ENCODE measurements at places on chromosomes 5 and 9. TPM values are rescaled to one million over a fixed set of nuclear protein-coding genes. Genes with fewer than 3 reads are reported as not detected.

Gene MARCHF3
- 4.4 TPM for total RNA-seq

DNA sequence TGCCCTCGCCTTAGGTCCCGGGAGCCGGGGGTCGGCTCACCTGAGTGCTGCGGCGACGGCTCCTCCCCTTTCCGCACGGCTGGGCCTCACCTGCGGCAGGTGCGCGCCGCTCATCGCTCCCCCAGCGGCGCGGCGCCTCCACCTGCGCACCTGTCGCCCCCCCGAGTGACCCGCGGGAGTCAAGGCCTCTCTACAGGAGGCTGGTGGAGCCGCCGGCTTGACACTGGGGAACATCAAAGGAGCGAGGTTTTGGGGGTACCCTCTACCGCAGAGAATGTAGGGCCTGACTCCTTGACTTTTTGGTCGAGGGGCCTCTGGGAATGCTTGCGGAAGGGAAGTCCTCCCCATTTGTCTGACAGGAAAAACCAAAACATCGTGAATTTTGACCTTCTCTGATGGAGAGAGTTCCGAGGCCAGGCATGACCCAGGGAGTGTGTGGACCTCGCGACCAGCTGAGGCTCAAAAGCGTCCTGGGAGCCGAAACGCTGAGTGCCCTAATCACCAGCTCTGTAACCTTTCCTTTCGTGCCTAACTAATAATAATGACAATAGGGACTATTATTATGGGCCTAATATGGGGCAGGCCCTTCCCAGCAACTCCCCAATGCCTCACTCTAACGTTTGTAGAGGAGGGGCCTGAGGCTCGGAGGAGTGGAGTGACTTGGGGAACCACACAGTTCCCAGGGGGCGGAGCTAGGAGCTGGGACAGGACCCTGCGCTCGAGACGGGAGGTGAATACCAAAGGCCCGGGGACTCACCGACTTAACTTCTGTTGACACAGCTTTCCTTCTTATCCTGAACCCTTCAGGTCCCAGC, 714 bp upstream of the IER5L start:
- DNase-seq = no peak

Gene INSL6
- total RNA-seq = not detected

DNA sequence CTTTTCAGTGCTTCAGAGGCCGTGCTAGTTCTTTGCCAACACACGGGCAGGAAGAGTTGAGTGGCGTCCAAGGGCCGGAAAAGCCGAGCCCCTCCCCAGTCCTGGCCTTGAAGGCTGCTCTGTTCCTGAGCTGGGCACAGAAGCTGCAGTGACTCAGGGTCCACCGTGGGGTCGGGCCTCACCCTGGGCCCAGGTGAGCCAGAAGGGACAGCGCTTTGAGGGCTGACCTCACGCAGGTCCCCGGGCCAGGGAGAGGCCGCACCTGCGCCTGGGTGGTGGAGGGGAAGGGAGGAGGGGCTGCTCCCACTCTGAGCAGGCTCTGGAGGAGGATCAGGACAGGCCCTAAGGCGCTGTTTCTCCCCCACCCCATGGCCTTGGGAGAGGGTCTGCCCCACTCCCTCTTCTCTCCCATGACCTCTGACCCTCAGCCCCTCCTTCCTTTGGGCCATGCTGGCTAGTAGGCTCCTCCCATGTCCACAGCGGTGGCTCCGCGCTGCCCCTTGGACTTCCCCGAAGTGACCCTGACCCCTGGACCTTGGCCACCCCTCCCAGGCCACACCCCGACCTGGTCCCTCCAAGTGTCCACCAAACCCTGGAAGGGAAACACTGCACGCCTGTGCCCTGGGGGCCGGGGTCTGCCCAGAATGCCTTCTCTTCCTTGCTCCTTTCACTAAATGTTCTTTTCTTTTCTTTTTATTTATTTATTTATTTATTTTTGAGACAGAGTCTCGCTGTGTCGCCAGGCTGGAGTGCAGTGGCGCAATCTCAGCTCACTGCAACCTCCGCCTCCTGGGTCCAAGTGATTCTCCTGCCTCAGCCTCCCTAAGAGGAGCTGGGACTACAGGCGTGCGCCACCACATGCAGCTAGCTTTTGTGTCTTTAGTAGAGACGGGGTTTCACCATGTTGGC, 19.7 kb upstream of the SLC6A19 start:
- DNase-seq = no peak

- DNase-seq = no peak
These were observed 161.8 kb upstream of the VLDLR start for GRCh38 chr9:2459756-2460155.

DNA sequence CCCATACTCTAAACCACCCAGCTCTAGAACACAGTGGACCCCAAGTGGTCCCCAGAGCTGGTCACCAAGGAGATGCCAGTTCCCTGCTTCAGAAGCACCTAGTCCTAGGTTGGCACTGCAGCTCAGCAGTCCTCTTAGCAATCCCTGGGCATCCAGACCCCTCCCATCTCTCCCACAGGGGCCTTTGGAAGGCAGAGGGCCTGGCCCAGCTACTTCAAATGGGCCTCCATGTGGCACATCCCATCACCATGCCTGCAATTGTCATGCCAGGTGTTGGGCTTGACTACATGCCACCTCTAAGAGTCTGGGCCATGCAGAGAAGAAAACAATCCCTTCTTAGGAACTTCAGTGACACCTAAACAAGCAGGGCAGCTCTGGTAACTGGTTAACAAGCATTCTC, 14.1 kb downstream of the MACROH2A1 start:
- no peak for DNase-seq

- DNase-seq = no peak
These were observed 175.3 kb downstream of the GDNF start for GRCh38 chr5:37664551-37664950.

Gene COMMD10
- total RNA-seq = 22.1 TPM

DNA sequence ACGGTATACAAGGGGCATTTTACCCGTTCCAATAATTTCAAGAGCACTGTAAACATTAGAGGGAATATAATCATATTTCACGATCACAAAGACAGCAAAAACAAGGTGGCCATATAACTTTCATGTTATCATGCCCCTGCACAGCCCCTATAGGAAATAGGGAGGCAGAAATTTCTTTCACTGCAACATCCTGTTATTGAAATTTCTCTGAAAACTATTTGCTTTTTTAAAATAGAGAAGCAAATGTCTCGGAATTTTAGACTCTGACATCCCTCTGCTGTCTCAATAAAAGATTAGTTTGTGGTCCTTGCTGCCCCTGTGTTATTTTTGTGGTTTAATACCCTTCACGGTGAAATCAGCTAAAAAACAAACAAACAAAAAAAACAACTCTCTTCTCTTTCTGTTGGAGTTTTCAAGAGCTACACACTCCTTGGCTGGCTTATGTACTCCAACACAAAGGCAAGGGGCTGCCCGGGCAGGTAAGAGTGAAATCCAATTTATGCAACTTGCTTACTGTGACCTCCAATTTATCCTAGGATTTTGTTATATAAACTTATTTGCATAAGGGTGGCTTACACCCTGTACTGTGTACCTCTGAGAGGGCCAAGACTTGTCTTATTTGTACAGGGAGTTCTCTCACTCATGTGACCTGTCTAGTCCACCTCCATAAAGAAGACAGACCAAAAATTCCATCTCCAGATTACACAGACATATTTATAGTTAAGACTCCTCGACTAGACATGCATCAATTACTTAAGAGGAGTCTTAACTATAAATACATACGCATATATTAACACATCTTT, 223.6 kb downstream of the MLLT3 start:
- DNase-seq = no peak
